ENCODE measurements at places on chromosomes 12 and 14.

DNA sequence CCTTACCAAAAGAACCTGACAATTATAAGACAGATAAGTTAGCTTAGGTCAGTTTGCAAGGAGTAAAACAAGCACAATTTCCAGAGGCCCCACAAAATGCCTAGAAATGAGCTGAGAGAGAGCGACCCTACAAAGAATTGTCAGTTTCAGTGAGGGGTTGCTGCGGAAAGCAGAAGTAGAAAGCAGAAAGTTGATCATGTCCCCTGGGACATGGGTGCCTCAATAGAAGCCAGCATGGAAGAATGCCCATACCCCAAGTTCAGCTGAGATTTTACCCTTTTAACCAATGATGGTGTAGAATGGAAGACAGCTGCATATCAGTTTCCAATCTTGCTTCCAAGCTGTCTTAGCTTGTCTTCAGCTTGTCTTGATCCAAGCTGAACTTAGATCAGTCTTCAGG lies 21.8 kb upstream of the CRY1 start:
- DNase-seq: no peak

DNA sequence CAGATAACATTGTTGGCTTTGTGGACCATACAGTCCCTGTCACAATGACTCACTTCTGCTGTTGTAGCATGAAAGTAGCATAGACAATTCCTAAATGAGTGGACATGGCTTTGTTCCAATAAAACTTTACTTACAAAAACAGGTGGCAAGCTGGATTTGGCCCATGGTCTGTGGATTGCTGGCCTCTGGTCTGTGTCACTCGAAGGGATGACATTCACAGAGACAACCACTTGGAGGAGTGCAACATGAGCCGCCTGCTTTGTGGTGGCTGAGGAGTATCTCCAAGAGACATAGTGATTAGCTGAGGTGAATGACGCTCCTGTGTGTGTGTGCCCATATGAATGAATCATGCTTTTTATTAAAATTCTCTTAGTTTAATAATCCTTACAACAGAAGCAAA lies 81.3 kb upstream of the NRXN3 start:
- no peak for DNase-seq

- no peak for DNase-seq
Observed at GRCh38 chr12:2171672-2172426, 119.1 kb downstream of the CACNA1C start.

DNA sequence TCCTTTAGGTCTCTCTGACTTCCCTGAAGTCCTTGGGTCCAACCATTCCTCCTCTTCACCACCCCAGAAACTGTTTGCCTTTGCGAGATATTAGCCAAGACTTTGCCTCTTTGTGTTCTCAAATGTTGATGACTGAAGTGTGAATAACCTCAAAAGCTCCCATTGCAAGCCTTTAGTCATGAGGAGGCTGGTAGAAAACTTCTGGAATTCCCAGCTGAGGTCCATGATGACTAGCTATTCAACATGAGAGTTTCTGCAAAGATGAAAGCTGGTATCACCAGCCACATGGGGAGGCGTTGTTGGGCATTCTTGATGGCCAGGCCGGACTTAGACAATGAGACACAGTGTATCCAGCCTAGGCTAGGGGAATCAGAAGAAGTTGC lies 111.7 kb downstream of the TBX5 start:
- DNase-seq: no peak

GRCh38 chr12:104011253-104011652 lies 38.7 kb downstream of the GLT8D2 start:
- DNase-seq: no peak

GRCh38 chr14:23457587-23458445 lies 11.7 kb upstream of the NGDN start:
- no peak for DNase-seq

- DNase-seq: no peak
Observed at GRCh38 chr12:119573086-119573485, 20.5 kb upstream of the TMEM233 start.

DNA sequence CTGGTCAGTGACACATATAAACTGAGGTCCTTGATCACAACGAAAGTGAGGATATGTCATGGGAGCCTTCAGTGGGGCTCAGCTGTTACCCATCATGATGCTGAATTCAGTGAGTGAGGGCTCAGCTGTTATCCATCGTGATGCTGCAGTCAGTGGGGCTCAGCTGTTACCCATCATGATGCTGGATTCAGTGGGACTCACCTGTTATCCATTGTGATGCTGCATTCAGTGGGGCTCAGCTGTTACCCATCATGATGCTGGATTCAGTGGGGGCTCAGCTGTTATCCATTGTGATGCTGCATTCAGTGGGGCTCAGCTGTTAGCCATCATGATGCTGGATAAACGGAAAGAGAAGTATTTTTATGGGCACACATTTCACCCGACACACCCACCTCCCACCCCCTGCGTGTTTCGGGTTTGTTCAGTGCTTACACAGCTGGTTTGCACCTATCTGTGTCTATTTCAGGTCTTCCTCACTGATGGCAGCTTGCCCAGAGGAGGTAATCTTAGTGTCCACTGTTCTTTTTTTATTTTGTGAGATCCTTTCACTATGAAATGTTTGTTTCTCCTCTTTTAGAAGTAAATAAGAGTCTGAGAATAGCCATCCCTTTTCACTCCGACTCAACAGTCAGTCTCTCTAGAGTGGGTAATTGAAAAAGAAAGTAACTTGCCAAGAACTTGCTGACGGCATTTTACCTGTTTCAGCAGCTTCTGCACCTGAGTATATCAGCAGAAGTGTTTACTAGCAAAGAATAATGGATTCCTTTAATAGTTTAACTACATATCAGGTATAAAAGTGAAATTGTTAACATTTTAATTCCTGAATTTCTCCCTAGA lies 183.0 kb downstream of the ERC1 start:
- DNase-seq: no peak

All from H7 (cell line).